GM20000 (cell line): ENCODE measurements at places on chromosomes 5 and 9.
A peak's percentile ranks its signal among the peaks of the same experiment; 100 is the strongest.

GRCh38 chr9:14373336-14373666, 59.4 kb upstream of the NFIB start:
- DNase-seq, result no peak

DNA sequence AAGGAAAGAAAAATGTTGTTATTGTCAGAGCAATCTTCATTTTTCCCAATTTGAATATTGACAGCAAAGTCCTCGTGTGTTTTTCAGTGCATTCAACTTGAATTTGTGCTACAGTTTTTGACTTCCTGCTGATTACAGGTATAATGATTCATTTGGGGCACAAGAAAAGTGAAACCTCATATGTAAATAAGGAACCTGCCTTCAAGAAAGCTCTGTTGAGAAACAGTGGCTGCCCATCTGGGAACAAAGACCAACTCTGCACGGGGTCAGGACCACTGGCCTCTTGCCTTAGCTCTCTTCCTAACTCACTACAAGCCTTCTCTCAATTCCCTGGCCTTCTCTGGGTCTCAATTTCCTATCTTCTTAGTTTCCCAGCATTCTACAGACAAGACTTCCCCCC, 21.0 kb downstream of the TIMD4 start:
- peak; percentile 68 for DNase-seq

- DNase-seq, result no peak
These were observed at the start of gene TIFAB for GRCh38 chr5:135452321-135453030. TIFAB (minus strand) TSS chr5:135452351; CDS start chr5:135449939, 2,412 bp downstream.

DNA sequence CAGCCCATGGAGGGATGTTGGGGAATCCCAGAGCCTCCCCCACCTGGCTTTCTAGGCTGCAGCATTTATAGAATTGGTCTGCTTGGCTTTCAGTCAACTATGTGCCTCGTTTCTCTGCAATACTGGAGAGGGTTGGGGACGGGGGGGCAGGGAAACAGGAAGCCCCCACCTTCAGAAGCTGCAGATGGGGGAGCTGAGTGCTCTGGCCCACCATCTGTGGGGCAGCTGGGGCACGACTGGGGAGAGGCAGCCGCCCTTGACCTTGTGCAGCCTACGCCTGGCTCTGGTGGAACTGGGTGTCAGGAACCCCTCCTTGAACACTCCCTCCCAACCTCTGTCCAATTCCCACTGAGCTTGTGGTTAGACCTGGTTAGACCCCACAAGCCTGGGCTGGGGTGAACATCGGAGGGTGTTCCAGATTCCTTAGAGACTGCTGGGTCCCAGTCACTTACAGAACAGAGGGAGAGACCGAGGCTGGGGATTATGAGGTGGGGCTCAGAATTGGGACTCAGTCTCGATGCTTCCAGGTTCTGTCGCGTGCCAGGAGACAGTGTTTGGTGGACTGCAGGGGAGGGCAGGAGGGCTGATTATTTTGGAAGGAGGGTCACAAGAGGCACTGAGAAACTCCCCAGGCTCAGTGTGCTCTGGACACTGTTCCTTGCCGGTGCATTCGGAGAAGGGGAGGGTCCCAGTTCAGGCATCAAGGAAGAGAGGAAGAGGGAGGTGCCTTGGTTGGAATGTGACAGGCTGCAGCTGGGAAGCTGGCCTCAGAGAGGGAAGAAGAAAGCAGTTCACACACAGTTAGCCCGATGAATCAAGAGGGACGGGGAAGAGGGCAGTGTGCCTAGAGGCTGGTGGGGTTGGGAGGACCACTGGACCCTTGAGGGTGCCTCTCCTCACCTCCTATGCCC, 25.6 kb downstream of the COL27A1 start:
- DNase-seq, result no peak

GRCh38 chr9:7123743-7124142, 366.0 kb downstream of the KDM4C start:
- DNase-seq, result no peak

DNA sequence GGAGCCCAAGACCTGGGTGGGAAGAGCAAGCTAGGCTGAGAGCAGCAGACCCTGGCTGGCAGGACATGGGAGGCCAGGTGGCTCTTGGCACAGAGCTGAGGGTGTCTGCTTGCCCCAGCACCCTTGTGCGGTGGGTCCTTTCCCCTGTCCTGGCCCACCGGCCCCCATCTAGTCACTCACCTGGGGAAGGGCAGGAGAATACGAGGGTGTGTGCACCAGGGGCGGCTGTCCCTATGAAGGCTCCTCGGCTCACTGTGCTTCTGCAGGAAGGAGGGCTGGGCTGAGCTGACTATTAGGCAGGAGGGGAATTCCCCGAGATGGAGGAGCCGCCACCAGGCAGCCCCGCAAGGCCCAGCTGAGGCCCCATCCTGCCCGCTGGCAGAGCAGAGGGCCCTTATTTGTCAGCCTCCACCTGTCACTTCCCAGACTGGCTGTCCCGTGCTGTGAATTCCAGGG, 6.1 kb upstream of the TNIP1 start:
- peak; percentile 77 for DNase-seq

DNA sequence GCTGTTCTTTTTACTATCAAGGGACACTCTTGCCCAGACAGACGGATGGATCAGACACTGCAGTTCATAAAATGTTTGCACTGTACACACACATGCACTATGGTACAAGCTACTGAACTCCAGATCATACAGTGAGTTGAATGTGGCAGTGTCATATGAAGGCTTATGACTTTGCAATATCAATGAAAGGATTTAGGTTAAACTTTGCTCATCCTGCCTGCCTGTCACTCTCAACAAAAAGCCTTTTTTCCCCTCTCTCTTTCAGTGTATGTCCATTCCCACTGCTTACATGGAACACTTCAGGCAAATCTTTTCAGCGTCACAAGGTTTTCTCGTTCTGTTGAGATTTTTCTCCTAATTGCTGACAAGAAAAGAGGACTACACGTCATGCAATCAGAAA, 97.4 kb downstream of the BNC2 start:
- no peak for DNase-seq

- DNase-seq, result no peak
These were observed 186.2 kb upstream of the OTULINL start for GRCh38 chr5:14395411-14395810.

DNA sequence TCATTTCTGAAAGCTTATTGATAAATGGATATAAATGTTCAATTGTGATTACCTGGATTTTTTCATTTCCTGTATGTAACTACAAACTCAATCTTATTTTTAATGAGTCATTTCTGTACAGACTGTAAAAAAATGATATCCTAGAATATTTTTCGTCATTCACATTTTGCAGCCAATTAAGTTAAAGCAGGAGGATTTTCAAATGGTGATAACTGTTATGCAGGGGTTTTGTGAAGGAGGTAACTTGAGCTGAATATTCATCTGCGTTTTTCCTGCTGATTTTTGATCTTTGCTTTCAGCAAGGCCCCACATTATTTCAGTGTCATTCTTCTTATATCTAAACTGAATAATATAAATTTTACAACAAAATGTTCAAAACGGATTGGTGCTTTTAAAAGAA, 74.1 kb downstream of the SLF1 start:
- DNase-seq, result no peak

DNA sequence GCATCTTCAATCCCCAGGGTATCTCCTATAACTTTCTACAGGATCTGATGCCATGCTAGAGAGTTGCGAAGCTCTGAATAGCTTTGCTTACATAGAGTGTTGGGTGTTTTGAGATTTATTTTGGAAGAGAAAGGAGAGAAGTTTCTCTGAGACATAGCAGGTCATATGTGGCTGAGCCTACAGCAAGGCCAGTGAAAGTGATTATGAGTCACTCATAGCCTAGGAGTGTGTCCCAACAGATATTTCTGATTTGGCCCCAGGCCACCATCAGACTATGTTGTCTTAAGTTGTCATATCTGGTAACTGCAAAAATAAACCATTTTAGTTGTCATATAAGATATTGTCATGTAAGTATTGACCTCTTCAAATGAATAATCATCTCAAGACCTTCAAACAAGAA, 132.0 kb upstream of the RAI14 start:
- no peak for DNase-seq

DNA sequence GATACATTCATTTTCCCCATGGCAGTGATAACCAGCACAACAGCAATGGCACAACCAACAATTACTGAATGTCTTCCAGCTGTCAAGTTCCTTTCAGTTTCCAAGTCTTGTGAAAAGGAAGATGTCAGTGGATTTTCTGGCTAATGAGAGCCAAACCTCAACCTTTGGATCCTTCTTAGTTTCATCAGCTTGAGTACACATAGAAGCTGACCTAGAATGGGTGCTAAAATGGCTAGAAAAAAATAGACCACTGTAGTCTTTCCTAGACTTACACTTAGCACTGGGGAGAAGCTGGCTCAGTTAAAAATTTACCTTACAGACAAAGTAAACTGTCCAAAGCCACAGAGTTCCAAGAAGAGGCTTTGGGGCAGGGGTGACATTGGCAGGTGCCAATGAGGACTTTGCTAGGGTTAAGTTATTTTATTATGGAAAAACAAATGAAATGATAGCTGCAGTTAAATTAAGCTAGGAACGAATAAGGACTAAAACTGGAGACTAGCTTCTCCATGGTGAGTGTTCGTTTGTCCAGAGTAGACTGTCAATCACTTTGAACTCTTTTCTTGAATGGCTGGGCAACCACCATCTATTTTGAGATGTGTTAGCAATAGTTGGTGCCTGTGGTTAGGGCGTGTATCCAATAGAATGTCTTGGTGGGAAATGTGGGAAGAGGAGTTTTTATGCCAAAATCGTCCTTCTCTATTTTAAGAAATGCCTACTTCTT, 25.9 kb upstream of the TXN start:
- DNase-seq, result no peak

GRCh38 chr5:343461-344401, 22.2 kb downstream of the AHRR start:
- peak; percentile 85 for DNase-seq

GRCh38 chr9:28921857-28922500, 1348.7 kb upstream of the C9orf72 start:
- no peak for DNase-seq

DNA sequence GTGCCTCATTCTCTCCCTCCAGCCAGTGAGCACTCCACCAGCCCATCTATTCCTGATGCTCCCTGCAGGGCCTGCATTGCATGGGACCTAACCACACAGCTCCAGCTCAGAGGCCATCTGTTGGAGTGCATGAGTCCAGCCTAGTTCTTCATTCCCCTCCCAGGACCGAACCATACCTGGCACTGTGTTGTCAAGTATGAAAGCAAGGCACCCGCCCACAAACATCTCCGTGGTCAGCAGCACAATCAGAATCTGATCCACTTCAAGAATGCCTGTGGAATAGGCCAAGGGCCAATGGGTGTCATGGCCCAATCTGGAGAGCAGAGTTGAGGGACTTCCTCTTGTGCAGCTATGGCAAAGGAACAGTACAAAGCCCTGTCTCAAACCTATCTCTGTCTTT, 5.9 kb downstream of the SLC23A1 start:
- no peak for DNase-seq

DNA sequence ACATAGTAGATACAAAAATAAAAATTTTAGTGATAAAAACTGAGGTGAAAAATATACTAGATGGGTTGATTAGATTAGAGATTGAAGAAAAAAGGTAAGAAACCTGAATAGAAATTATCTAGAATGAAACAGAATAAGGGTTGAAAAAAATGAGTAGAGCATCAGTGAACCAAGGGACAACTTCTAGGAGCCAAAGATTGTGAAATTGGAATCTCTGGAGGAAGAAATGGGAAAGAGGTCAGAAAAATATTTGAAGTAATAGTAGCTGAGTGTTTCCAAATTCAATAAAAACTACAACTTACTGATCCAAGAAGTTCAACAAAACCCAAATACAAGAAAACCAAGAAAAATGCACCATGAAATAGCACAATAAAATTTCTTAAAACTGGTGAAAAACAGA, 116.6 kb upstream of the STARD4 start:
- no peak for DNase-seq

GRCh38 chr5:114612406-114612805, 250.5 kb downstream of the KCNN2 start:
- no peak for DNase-seq

DNA sequence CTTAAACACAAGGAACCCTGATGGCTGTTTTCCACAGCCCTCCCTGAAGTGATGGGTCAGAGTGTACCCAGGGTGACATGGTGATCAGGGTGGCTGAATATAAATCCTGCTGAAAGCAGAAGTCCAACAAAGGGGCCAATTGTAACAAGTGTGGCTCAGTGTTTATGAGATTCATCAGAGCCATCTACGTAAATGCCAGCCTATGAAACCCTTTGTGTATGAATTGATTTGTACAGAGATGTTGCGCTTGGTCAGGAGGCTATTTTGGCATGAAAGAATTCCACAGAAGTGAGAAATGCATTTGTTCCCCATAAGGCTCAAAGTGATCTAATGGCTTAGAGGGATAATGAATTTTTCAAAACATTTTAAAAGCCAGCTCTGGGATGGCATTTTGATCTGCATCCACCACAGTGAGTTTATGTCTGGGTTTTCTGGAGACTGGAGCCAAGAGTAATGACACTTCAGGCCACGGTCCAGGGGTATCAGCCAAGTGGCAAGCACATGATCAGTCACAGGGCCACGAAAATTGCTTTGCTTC, 12.4 kb downstream of the PRUNE2 start:
- no peak for DNase-seq

DNA sequence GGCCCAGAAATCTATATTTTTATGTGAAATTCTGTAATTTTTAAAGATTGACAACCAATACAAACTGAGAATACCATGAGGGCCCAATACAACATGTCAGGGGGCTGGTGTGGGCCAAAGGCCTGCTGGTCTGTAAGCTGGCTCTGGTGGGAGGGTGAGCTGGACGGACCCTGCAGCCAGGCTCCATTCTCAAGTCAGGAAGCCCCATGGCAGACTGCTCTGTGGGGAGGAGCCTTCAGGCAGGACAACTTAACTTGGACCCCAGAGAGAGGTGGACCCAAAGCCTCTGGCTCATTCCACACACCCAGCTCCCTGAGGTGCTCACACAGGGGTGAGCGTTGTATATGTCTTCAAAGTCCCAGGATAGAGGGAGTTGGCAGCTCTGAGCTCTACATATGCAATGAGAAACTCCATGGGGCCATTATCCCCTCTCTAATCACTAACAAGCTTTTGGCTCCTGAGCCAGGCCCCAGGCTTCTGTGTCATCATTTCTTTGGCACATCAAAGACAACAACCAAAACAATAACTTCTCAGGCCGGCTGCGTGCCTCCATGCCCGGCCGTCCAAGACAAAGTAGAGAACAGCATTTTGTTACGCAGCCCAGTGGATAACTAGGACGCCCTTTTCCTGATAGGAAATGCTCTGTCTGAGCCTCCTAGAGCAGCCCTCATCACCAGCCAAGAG, 6.4 kb downstream of the SEPTIN8 start:
- no peak for DNase-seq
